ENCODE measurements at places on chromosomes 16 and 17.

DNA sequence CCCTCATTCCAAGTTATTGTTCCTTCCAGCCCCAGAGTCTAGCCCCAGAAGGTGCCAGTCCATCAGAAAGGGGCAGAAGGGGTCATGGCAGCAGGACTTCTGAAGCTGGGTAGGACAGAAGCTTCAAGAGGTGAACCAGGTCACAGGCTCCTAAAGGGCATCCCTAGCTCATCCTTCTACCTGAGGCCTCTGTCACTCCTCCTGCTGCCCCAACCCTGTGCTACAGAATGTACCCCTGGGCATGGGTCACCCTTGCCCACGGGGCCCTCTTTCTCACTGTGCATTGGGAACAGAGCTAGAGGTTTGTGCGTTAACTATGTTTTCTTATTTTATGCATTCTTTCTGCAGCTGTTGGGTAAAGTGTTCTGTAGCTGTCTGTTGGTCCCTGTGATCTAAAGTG, 46.5 kb downstream of the DNAH17 start:
- no peak for DNase-seq

GRCh38 chr16:80971819-80972218, 34.9 kb downstream of the CMC2 start:
- no peak for DNase-seq

DNA sequence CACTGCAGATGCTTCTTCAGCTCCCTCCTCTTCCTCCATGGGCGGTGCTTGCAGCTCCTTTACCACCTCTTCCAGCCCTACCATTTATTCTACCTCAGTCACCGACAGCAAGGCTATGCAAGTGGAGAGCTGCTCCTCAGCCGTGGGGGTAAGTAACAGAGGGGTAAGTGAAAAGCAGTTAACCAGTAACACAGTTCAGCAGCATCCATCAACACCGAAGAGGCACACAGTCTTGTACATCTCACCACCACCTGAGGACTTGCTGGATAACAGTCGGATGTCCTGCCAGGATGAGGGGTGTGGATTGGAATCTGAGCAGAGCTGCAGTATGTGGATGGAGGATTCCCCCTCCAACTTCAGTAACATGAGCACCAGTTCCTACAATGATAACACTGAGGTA, 79.3 kb downstream of the NQO1 start:
- no peak for DNase-seq

DNA sequence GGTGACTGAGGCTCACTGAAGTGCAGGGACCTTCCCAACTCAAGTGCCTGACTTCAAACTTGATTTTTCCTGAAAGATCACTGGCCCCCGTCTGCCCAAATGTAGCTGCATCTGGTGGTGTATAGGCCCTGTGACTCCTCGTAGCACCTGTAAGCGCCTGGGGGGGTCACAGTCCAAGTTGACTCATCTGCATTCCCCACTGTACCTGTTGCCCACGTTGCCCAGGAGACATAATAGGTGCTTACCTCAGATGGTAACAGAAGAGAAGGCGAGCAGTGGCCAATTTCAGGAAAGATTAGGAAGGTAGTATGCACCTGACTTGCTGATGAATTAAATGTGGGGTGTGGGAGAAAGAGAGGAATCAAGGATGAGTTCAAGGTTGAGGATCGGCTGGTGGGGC, 44.1 kb upstream of the EMP2 start:
- no peak for DNase-seq

- DNase-seq: no peak
These were observed 401.0 kb upstream of the ZFHX3 start for GRCh38 chr16:73448970-73449369.

- no peak for DNase-seq
These were observed 414.8 kb upstream of the C16orf82 start for GRCh38 chr16:26651884-26652283.

DNA sequence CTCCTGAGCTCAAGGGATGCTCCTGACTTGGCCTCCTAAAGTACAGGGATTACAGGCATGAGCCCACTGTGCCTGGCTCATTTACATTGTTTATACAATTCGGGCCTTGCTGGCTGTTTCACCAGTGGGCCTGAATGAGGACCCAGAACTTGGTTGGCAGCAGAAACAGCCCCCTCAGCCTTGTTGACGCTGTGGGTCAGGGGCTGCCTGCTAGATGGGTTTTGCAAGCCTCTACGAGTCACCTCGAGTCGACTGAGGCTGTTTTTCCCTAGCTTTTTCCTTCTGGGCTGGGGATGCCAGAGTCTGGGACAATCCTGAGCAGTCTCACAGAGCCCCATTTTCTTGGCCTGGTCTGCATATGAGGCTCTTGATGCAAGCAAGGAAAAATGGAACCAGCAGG, 16.1 kb downstream of the PPL start:
- DNase-seq: no peak

- DNase-seq: no peak
These were observed 98.8 kb upstream of the METRNL start for GRCh38 chr17:82980632-82981031.

- no peak for DNase-seq
These were observed 183.1 kb upstream of the CCL2 start for GRCh38 chr17:34071886-34072420.

- no peak for DNase-seq
These were observed 24.5 kb downstream of the GPR142 start for GRCh38 chr17:74391771-74392170.

DNA sequence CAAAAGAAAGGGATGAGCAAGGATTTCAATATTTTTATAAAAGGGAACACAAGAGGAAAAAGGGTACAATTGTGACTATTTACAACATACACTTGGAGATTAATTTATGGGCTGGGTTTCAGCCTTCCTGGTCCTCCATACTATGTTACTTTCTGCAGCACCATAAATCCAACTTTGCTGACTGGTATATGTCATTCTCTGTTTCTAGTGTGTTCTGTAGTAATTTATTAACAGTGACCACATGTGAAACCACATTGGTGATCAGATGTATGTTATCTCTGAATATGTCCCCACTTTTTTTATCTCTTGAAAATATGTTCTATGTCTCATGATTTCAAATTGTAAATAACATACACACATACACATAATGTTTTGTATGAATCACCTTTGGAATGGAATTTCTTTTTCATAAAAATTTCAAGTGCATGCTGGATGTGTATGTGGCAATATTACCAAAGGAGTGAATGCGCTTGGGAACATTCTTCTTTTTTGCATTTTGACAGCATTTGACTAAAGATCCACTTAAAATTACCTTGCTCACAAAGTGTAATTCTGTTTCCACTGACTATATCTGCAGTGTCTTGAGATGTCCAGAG, 2.9 kb upstream of the LYRM9 start:
- no peak for DNase-seq

DNA sequence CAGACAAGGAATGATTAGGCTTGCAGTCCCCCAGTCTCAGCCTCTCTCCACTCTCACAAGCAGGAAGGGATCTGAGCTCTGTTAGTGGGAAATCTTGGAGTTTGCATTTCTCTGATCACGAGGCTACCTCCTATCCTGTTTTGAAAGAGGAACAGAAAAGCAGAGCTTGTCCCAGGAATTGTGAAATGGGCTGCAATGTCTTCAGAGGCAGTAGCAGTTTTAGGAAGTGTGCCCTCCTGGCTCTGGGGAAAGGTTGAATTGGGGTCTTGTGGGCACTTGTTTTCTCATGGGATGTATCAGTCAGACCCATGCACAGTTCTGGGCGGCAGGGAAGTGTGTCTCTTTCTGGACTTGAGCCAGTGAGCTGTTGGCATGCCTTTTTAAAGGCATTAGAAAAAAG, 22.8 kb downstream of the NUP85 start:
- no peak for DNase-seq

- DNase-seq: no peak
These were observed 2.5 kb upstream of the MRPS23 start for GRCh38 chr17:57852092-57852954.

GRCh38 chr16:14307527-14308367, 236.6 kb downstream of the MRTFB start:
- no peak for DNase-seq

GRCh38 chr17:3474212-3474611, 1.6 kb upstream of the ASPA start:
- no peak for DNase-seq

DNA sequence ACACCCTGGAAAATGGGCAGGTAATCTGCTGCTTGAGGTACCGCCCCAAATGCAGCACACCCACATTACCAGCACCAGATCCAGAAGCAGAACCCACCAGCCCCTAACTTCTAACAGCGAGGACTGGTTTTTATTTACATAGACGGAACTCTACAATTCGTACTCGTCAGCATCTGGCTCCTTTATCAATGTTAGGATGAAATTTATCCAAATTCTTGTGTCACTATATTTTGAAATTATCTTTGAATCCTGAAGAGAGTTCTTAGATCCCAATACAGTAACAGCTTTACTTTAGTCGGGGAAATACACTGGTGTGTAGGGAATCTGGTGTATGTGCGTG, 332 bp upstream of the ALG1 start:
- no peak for DNase-seq

DNA sequence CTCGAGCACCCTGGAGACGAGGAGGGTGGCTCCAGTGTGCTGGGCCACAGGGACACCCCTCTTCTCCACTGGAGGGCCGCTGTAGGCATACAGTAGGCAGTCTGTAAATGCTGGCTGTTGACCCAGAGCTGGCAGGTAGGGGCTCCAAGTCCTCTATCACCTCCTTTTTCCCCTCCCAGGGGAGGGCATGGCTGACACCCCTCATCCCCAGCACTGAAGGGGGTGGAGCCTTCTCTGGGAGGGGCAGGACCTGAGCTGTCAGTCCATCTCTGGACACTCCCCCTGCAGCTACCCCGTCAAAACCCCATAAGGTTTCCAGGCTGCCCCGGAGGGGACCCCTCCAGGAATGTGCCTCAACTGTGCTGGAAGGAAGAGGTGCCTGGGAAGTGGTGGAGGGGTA, 2.4 kb downstream of the KCNJ12 start:
- no peak for DNase-seq

GRCh38 chr17:11922638-11923037, 74.6 kb downstream of the ZNF18 start:
- no peak for DNase-seq

- no peak for DNase-seq
These were observed 23.6 kb upstream of the ATF7IP2 start for GRCh38 chr16:10362077-10362863.

DNA sequence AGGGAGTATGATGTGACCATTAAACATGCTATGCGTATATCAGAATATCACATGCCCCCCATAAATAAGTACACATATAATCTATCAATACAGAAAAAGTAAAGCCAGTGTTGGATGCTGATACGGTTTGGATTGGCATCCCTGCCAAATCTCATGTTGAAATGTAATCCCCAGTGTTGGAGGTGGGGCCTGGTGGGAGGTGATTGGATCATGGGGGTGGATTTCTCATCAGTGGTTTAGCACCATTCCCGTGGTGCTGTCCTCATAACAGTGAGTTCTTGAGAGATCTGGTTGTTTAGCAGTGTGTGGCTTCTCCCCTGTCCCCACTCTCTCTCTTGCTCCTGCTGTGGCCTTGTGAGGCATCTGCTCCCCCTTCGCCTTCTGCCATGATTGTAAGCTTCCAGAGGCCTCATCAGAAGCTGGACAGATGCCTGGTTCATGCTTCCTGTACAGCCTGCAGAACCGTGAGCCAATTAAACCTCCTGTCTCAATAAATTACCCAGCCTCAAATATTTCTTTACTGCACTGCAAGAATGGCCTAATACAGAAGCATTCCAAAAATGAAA, 88.9 kb downstream of the AATF start:
- no peak for DNase-seq

DNA sequence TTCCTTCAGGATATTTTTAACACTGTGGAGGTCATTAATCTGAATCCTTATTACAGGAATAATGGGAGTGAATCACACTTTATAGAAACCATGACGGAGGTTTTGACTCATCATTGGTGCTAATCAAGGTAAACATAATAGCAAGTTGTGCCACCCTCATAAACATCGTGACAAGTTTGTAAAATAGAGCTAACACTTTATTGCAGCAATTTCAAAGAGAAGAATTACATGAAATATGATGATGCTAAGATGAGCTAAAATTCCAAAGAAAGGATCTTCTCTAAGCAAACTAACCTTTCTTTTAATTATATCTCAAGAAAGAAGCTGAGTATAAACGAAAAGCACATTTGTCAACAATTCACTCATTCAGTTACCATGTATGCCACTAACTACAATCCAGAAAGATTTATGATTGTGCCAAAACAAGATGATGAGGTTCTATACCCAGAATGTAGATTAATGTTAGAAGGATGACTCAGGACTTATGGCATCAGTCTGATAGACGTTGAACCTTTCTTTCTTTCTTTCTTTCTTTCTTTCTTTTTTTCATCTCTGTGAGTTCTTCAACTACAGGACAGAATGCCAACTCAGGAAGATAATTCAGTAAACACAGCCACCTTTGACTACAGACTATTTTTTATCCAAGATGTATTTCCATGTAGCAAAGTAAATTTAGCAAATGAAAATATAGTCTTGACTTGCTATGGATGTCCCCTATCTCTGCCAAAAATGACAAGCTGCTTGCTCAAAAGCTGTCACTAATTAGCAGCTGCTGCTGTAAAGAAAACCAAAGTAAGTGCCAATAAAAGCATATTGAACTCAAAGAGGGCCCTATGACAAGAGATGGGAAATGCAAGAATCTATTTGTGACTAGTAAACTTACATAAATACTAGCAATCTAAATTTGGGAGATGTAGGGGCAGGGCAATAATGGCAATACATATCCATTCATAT, 23.3 kb downstream of the STAT5B start:
- no peak for DNase-seq

GRCh38 chr17:45907750-45908395, 13.5 kb downstream of the MAPT start:
- no peak for DNase-seq

All from stimulated activated CD4-positive, alpha-beta T cell treated with anti-CD3 and anti-CD28 coated beads, TNF-alpha, amount 100 ng/mL, for 1 hour (primary cell).